ENCODE measurements at places on chromosomes 11 and 22.

- no peak for DNase-seq
Measured at GRCh38 chr11:72626414-72626936, 47.7 kb downstream of the PDE2A start.

GRCh38 chr11:4508886-4509285 lies 26.4 kb downstream of the OR52K1 start:
- DNase-seq, result no peak

GRCh38 chr22:19958083-19959042 lies 16.7 kb upstream of the TXNRD2 start:
- DNase-seq, result no peak

DNA sequence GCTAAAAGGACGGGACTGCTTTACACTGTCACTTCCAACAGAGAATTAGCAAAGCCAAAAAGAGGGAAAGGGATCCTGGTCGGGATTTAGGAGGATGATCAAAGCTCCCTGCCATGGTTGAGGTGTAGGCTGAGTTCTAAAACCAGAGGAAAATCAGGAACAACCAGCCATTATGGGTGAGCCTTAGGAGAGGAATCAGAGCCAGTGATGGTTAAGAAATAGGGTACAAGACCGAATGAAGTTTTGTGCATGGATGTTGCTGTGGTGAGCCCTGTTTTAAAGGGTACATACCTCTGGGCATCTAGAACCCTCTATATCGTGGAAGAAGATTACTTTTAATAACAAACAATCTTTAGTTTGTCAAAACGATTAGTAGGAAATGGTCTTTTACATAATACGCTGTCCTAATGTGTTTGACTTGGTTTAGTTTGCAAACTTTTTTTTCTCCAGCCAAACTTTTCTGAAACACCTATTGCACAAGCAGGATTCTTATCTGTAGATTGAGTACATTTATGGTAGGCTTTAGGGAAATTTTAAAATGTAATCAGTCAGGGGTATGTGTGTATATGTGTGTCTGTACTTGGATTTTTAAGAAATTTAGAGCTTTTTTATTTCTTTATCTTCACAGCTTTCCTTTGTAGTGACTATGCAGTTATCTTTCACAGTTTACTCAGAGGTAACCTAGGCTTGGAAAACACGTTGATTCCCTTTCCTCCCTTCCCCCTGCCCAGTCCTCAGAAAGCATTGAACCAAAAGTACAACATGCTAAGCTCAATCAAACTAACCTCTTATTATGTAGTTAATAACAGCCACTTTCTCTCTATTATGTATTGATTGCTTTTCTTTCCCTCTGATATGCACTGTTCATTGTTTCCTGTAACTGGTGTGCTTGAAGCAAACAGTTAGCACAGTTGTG lies 26.8 kb downstream of the TRIM44 start:
- DNase-seq, result no peak

- no peak for DNase-seq
Measured at GRCh38 chr11:76824980-76825725, 35.6 kb upstream of the ACER3 start.

DNA sequence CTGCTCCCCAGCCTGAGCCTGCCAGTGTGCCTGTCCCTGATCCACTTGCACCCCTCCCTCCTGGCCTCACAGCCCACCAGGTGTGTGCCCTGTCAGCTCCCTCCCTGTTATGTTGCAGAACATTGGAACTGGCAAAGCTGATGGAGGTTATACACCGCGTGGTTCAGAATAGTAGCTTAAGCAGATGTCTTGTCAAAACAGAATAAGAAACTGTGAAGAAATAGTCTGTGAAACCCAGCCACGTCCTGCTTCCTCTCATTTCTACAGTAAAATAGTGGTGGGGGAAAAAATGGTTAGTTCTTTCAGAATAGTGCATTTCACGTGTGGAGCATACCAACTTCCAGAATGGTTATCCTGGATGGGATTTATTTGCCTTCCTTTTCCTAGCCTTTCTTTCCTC lies 161.2 kb upstream of the NAV2 start:
- no peak for DNase-seq

GRCh38 chr11:69611548-69612526 lies 29.1 kb upstream of the CCND1 start:
- no peak for DNase-seq

DNA sequence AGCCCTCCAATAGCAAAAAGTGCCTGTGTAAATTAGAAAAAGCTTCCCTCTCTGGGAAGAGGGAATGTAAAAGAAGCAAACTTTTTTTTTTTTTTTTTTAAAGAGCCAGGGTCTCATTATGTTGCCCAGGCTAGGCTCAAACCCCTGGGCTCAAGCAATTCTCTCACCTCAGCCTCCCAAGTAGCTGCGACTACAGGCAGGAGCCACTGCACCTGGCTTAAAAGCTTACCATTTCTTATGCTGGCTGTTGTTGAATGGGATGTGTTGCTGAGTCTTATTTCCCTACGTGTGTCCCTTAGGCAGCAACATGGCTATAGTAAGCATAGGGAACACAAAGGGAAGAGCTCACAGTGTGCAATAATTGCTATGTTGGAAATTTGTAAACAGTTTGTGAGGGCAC lies 225.5 kb upstream of the CCDC90B start:
- no peak for DNase-seq

- no peak for DNase-seq
Measured at GRCh38 chr11:44955015-44955738, 4.5 kb upstream of the TP53I11 start.

DNA sequence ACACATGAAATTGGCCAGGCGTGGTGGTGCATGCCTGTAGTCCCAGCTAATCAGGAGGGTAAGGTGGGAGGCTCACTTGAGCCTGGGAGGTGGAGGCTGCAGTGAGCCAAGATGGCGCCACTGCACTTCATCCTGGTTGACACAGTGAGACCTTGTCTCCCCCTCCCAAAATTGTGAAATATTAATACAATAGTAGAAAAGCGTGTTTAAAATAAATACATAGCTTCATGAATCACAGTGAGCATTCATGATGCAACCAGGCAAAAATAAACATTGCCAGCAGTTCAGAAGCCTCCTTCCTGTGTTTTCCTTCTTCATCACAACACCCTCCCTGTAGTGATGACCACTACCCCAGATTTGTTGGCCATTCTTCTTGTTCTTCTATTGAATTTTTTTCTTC lies 4.3 kb upstream of the TEAD1 start:
- DNase-seq, result no peak

DNA sequence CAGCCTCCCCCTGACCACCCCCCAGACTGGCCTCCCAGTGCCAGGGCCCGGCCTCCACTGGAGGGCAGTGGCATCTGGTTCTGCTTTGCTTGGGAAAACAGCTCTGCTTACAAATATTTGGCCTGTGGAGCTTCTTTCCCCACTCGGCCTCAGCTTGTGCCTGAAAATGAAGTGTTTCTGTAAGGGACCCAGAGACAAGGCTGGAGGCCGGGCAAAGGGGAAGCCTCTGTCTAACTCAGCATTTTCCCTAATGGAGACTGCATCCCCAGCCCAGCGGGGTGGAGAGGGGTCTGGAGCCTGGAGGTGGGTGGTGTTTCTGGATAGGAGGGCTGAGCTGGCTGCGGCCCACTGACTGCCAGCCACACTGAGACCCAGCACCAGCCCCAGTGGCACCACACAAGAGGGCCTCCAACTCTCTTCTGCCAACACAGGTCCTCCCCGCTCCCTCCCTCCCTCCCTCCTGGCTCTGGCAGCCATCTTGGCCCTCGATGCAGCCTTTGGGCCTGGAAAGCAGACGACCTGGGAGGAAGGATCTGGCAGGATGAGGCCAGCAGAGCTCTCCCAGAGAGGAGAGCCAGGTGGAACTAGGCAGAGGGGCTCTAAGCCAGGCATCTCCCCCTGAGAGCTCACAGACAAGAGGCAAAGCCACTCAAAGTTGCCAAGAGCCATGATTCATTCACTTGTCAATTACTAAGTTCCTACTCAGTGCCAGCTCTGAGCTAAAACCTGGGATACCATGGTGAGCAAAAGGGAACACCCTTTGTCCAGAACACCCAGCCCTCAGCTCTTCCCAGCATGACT lies 77.1 kb upstream of the CD82 start:
- DNase-seq, result no peak

DNA sequence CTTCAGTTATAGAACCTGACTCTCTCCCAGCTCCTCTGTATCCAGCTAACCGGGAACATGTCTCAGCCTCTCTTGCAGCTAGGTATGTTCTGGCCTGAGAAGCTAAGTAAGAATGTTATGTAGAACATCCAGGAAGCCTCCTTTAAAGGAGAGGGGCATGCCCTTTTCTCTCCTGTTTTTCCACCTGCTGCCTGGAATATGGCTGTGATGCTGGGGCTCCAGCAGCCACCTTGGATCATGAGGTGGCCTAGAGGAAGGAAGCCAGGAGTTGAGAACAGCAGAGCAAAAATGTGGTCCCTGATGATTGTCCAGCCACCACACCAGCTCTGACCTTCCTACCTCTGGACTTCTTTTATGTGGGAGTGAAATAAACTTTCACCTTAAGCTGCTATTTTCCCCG lies 117.6 kb downstream of the MPPED1 start:
- DNase-seq, result no peak

GRCh38 chr11:12569499-12570425 lies 104.5 kb upstream of the TEAD1 start:
- DNase-seq, result no peak

GRCh38 chr11:44446996-44447771 lies 118.3 kb upstream of the CD82 start:
- no peak for DNase-seq
